ENCODE measurements at places on chromosomes 7 and 10.

DNA sequence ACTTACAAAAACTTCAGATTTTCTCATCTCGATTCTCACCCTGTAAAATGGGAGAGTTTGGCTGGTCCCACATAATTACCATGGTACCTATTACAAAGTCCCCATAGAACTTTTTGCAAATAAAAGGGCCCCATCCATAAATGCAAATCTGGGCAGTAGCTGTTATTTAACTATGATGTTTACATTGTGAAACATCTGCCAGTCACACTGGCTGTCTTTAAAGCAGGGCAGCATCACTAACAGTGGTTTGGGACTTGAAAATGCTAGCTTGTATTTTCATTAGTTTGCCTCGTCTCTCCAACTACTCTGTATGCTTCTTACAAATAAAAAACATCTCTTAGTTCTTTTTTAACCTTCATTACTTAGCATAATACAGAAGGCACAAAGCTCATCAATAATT, 240.7 kb downstream of the FZD1 start:
- DNase-seq, result no peak

DNA sequence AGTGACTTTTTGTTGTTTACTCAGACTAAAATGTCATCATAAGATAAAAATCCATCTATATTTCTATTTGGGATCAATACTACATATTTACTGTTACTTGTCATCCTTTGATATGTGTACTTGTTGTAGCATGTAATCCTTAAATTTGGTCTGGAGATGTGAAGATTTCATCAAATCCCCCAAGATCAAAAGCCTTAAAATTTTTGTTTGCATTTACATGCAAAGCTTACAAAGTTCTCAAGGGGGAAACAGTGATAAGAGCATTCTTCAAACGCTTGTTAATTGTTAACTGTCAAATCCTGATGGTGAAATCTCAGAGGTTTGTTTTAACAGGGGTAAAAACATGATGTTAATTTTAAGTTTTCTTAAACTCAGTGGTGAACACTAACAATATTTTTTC, 84.9 kb upstream of the SKAP2 start:
- no peak for DNase-seq

GRCh38 chr7:91311839-91312238, 47.6 kb downstream of the FZD1 start:
- no peak for DNase-seq

DNA sequence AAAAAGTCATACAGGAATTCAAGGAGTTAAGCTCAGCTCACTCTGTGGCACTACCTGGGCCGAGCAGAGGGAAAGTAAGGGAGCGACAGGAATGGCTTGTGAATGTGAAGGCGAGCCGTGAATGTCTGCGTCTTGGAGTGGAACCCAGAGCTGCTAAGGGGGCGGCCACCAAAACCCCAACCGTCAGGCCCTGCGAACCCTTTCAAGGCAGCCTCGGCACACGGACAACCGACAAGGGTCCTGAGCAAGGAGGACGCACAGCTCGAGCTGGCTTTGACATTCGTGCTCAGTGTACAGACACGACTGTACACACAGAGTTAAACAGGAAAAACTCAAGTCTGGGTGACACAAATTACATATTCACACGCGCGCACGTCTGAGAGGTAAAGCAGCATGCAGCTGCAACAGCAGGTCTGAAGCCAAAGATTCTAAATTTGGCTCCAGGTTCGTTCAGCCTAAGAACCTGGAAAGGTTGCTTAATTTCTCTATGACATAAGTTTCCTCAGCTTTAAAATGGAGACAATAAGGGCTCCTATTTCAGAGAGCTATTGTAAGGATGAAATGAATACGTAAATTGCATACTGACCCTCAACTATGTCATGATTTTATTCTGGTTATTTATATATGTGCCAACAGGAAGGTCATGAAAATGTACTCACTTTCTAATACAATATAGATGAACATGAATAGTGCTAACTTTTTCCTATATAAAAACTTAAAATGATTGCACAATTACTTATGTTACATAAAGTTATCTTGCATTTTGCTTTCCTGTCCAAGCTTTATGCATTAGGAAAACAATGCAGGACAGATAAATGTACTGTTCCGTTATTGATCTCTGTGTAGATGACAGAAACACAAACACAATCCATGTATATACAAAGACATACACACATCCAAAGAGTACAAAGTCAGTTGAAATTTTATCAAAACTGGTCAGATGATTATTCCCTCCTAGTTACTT, 192.9 kb downstream of the ZMYND11 start:
- DNase-seq, result no peak

DNA sequence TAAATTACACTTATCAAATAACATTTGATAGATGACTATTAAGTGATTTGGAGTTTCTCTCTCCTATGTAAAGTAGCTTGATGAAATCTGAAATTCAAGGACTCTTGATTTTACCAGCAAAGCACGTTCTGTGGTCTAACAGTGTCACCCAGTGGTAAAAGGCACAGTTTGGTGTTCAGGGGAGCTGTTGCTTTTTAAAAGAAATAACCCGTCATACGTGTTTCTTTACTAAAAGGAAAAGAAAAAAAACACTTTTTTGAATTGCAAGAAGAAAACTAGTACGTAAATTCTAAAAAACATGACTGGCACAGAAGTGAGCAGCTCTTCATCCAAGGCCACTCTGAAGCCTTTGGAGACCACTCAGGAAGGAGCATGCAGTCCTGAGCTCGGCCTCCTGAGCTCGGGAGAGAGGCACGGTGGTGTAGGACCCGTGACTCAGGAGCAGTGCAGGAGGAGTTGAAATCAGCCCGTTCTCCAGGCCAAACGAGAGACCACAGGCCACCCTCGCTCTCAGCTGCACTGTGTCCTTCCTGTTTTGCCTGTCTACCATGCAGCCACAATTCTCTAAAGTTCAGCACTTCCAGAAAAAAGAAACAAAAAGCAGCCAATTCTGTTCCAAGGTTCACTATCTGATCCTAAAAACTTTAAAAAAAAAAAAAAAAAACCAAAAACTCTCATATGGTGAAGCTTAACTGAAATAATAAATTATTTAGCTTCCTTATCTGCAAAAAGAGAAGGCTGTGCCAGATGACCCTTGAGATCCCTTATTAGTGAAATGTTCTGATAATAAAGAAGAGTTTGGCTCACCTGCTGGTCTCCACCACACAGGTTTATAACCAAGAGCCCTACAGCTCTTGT, 212.6 kb upstream of the FRMD4A start:
- DNase-seq, result no peak

DNA sequence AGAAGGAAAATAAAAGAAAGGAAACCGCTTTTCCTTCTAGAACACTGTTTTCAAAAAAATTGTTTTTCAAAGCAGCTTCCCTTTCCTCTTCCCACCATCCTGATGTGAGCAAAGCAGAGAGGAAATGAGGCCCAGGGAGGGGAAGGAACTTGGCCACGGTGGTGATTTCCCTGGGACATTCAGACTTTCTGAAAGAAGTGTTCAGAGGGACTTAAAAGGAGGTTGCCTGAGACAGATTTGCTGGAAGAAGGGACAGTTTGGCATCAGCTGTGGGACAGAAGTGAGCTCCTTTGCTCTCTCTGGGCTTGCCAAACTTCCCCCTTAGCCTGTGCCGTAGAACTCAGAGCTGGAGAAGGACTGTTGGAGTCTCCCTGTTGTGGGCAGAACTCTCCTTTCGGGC, 30.3 kb downstream of the ADCYAP1R1 start:
- no peak for DNase-seq

- no peak for DNase-seq
Observed at GRCh38 chr7:83824214-83824613, 175.3 kb upstream of the SEMA3E start.

DNA sequence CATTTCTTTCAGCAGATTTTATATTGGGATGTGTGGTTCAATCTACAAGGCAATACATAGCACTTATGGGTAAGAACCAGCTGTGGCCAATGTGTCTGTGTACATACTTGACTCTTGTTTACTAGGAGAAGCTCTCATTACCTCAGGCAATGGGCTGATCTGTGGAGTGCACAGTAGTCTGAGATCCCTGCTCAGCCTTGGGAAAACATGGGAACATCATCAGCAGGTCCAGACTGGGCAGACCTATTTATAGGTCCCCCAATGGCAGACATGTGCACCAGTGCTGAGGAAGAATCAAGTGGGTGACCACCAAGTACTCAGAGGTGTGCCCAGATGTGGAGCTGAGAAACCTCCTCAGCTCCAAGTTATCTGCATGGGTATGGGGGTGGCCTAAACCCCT, 349.7 kb downstream of the KIF20B start:
- no peak for DNase-seq

- no peak for DNase-seq
Observed at GRCh38 chr10:133456041-133456951, 2.6 kb downstream of the SCART1 start.

- no peak for DNase-seq
Observed at GRCh38 chr7:138388673-138389491, 71.2 kb upstream of the TRIM24 start.

- DNase-seq, result no peak
Observed at GRCh38 chr7:142670511-142670910, 78.8 kb upstream of the PRSS1 start.

GRCh38 chr10:1347962-1348772, 292.0 kb downstream of the WDR37 start:
- DNase-seq, result no peak

DNA sequence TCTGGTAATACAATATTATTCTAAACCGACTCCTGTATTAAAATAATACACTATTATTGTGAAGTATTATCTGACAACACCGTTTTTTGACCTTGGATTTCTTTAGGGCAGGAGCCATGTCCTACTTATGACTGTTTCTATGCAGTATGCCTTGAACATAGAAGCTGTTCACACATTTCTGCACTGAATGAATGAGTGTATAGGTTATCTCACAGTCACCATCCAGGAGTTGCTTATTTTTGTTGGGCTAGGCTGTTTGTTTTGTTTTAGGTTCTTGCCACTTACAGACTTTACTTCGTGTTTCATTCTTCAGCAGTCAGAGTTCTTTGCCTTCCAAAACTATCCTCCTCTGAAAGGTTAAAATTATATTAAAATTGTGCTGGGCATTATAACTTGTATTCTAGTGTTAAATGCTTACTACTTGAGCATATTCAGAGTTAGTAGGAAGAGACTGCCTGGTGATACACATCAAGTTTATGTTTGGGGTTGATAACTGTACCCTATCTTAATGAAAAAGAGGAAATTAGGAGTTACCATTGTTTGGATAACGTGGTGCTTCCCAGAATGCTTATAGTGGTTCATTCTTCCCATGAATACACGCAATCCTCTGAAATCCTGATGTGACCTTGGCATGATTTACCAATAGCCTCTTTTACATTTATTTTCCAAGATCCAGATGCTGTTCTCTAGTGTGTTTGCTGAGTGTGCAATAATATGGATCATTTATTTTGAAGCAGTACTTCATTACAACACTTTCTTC, 1.7 kb downstream of the RALA start:
- no peak for DNase-seq

GRCh38 chr10:50578949-50579348, 44.8 kb downstream of the SGMS1 start:
- DNase-seq, result no peak

- DNase-seq, result no peak
Observed at GRCh38 chr10:120221873-120222485, 235.0 kb upstream of the PLPP4 start.

GRCh38 chr10:11286261-11286852, 268.7 kb downstream of the CELF2 start:
- DNase-seq, result no peak

DNA sequence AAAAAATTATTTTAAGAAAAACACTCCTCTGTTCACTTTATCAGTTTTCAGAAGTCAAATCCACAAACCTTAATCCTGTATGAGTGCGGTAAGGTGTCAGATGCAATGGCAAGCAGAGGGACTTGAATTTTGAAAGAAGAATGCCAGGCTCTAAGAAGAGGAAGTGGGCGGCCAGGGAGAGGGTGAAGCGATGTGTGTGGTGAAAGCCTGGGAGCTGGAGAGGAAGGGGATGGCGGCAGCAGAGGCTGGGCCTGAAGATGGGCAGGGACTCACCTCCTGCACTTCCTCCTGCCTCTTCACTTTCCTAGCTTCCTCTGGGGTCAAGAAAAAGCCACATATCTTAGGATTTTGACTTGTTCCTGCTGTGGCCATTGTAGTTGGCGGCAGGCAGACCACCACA, 609.6 kb downstream of the PARD3 start:
- no peak for DNase-seq

DNA sequence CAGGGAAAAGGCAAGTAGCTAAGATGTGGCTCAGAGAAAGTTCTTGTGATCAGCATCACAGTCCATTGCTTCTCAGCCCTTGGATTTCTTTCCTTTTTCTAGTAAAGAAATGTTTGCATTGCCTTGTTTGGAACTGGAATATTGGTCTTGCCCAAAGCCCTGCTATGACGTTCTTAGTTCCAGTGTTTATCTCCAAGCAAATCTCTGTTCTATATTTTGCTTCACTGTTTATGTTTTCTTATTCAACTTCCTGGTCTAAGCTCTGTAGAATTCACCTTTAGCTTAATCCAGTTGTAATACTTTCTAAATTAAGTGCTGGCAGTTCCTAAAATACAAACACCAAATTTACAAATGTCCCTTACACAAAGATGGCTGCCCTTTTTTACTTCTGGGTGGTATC, 88.7 kb upstream of the ZNF438 start:
- DNase-seq, result no peak

- no peak for DNase-seq
Observed at GRCh38 chr7:3103614-3104398, 60.1 kb upstream of the CARD11 start.

DNA sequence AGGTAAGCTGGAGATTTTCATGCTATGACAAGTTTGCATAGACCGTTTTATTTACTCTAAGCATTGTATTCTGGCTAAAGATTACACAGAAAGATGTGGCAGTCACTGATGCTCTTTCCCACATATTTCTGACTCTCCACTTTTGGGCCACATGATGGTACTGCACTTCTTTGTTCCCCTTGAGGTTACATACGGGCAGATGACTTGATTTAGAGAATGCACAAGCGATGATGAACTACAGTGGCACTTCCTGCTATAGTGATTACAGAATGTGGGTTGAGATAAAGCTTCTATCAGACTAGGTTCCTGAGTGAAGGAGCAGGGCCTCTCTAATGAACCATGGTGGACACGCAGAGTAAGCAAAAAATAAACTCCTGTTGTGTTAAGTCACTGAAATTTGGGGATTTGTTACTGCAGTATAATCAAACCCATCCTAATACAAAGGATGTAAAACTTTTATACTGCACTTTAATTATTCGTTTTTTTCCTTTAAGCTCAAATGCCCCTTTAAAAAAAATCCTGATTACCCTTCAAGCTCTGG, 177.9 kb downstream of the TAX1BP1 start:
- DNase-seq, result no peak

GRCh38 chr10:72065439-72066025, 22.8 kb downstream of the SPOCK2 start:
- no peak for DNase-seq

- no peak for DNase-seq
Observed at GRCh38 chr10:12675186-12675585, 325.8 kb downstream of the CAMK1D start.

- no peak for DNase-seq
Observed at GRCh38 chr10:47253651-47254375, 46.2 kb upstream of the GDF10 start.

- no peak for DNase-seq
Observed at GRCh38 chr10:106836933-106837663, 327.4 kb downstream of the SORCS1 start.

All from activated T-cell treated with anti-CD3 and anti-CD28 coated beads for 48 hours (primary cell).